ENCODE measurements at places on chromosomes 12 and 14.

- no peak for DNase-seq
Observed at GRCh38 chr12:94111302-94111701, 37.1 kb upstream of the PLXNC1 start.

DNA sequence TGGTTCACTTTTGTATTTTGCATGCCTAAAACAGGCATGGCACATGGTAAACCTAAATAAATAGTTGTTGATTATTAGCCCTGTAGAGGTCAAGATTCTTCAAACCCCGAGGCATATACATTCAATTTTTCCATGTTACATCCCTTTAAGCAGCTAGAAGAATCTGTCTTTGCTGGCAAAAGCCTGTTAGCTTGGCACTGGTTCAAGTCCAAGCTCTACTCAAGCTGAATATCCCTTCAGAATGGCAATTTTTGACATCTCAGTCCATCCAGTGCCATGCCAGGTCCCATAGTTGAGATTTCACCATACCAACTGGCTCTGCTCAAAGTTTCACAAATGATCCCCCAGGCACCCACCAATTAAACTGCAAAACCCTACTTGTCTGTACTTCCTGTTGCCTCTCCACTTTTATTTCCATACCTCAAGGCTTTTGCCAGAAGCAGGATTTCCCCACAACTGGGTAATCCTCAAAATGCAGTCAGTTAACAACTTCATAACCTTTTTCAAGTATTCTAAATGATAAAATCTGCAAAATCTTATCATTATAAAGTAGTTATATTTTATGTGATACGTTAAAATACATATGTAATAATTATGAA is 9.0 kb upstream of the DCN start:
- no peak for DNase-seq

DNA sequence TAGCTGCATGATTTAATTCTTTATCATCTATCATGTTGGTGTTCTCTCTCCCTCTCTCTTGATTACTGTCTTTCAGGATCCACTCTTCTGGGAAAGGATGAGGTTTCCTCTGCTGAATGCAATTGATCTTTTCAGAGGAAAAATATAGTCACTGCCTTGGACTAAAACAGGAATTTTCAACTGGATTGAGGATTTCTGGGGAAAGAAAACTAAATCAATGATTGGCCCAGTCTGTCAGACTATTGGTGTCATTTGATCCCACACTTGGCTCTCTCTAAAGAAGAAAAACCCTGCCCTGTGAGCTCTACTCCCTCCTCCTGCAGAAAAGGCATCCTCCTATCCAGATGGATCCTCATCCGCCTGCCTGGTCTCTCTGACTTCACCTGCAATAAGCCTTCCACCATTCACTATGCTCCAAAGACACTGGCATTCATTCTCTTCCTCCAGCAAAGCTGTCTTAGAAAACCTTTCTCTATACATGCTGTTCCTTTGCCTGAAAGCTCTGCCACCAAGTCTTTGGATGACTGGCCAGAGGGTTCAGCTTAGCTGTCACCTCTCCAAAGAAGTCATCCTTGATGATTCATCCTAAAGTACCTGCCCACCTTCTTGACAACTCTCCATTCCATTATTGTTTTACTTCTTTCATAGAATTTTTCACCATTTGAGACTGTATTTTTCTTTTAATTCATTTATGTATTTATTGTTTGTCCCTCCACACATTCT is 127.7 kb upstream of the CAND1 start:
- no peak for DNase-seq

DNA sequence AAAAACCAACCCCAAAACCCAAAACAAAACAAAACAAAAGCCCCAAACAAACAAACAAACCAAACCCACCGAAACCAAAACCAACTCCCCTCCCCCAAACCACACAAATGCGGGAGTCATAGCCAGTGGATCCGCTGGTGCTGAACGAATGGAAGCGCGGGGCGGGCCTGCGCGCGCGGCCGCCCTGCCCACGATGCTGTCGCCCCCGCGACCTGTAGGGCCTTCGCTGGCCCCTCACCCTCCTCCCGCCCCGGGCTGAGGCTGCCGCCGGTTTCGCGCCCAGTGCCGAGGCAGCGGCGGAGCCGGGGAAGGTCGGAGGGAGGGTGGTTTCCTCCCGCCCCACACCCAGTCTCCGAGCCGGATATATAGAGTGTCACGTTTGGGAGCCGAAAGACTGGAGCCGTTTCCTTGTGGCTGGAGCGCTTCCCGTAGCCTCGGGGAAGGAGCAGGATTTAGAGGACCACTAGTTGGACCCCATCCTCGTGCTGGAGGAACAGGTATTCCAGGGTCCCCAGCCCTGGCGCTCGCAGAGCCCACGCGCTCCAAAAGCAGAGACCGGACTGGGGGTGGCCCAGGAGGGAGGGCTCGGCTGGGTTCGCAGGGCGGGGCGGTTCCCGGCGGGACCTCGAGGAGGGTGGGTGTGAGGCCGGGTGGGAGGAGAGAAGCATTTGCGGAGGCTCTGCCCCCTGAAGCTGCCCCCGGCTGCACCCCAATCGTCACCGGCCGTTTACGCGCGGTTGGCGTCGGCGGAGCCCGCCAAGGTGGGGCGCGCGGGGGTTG is at the start of gene FAR2:
FAR2 (plus strand) TSS at position 368 of the 780 bp plus-strand sequence. CDS start 121,172 bp downstream, outside the sequence.
- DNase-seq = peak; percentile 43

DNA sequence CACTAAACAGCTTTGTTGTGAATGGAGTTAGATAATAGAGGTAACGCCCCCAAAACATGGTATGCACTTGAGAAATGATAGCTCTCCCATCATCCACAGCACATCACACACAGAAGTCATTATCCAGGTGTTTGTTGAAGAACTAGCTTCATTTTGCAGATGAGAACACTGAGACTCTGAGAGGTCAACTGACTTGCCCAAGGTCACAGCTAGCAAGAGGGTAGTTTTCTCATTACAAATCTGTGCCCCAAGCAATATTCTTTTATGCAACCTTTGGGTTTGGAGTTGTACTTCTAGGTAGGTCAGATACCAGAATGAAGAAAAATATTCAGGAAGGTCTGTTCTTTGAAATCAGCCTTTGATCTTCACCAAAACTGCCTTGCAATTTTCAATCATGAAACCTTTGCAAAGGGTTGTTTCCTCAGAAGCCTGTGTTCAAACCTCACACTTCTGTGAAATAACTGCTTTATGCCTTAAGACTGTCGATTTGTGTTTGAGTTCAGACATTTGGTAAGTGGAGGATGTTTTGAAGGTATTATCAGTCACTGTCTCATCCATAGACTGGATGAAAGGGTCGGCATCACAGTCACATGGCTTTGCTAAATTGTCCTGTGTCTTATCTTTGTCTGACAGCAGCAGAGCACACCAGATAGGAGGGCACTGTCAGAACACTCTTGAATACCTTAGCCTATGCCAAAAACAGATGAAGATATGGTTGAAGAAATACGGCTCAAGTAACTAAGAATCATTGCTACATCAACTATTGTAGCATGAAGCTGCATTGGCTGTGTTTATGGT is 233.2 kb upstream of the BTG1 start:
- no peak for DNase-seq

GRCh38 chr12:113245695-113246477 is 24.6 kb downstream of the TPCN1 start:
- DNase-seq = peak; percentile 90

- no peak for DNase-seq
Observed at GRCh38 chr14:95361373-95362137, 41.8 kb upstream of the CLMN start.

DNA sequence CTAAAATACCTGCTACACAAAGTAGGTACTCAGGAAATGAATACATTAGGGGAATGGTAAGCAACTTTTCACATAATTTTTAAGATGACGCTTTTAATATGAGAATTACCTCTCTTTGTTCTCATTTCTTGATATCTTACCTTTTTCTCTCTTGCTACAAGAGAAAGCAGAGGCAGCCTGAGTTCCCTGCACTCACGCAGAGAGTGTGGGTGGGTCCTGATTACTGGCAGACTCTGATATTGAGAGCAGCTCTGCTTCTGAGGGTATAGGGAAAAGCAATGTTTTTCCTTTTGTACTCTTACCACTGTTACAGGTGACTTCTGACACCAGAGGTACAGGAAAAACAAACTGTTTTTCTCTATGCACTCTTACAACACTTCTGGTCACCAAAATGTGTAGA is 420.2 kb upstream of the TMTC1 start:
- DNase-seq = no peak

DNA sequence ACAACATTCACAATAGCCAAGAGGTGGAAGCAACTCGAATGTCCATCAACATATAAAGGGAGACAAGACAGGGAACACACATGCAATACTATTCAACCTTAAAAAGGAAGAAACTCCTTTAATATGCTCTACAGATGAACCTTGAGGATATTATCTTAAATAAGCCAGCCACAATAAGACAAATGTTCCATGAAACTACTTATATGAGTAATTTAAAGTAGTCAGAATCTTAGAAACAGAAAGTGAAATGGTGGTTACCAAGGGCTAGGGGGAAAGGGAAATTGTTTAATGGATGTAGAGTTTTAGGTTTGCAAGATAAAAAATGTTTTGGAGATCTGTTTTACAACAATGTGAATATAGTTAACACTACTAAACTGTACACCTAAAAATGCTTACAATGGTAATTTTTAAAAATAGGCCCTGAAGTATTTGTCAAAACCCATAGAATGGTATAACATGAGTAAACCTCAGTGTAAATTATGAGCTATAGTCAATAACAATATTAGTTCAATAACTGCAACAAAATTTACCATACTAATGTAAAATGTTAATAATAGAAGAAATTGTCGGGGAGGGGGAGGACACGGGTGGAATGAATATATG is 71.1 kb downstream of the EGLN3 start:
- DNase-seq = no peak

GRCh38 chr12:127083008-127083949 is 1183.7 kb upstream of the TMEM132C start:
- peak; percentile 76 for DNase-seq

- DNase-seq = no peak
Observed at GRCh38 chr14:95892142-95892541, 15.5 kb downstream of the TUNAR start.

GRCh38 chr12:27083861-27084394 is 1.6 kb upstream of the C12orf71 start:
- DNase-seq = no peak

DNA sequence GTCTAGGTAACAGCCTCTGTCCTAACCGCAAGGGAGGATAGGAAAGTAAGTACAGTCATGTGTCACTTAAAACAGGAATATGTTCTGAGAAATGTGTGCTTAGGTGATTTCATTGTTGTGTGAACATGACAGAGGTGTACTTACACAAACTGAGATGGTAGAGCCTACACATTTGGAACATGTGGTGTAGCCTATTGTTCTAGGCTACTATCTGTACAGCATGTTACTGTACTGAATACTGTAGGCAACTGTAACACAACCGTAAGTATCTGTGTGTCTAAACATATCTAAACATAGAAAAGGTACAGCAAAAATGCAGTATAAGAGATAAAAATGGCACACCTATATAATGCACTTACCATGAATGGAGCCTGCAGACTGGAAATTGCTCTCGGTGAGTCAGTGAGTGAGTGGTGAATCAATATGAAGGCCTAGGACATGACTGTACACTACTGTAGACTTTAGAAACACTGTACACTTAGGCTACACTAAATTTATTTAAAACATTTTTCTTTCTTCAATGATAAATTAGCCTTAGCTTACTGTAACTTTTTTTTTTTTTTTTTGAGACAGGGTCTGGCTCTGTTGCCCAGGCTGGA is 13.2 kb upstream of the MDM2 start:
- no peak for DNase-seq

GRCh38 chr14:24367514-24368211 is at the start of gene NFATC4:
Gene NFATC4 (plus strand): TSS chr14:24368184. CDS start chr14:24368341, 157 bp downstream.
- DNase-seq = peak; percentile 85

DNA sequence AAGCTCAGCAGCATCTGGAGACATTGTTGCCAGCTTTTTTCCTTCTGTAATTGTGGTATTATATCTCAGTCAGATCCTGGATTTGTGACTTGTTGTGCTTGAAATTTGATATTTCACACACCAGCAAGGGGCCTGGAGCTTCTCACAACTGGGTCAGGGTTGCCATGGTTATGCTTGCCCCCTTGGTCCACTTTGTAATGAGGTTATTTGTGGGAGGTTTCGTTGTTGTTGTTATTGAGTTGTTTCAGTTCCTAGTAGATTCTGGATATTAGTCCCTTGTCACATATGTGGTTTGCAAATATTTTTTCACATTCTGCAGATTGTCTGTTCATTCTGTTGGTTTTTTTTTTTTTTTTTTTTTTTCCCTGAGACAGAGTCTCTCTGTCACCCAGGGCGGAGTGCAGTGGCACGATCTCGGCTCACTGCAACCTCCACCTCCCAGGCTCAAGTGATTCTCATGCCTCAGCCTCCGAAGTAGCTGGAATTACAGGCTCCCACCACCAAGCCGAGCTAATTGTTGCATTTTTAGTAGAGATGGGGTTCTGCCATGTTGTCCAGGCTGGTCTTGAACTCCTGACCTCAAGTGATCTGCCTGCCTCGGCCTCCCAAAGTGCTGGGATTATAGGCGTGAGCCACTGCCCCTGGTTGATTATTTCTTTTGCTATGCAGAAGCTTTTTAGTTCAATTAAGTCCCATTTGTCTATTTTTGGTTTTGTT is 80.6 kb upstream of the ETV6 start:
- peak; percentile 21 for DNase-seq

GRCh38 chr12:3998968-3999792 is 126.0 kb upstream of the PARP11 start:
- no peak for DNase-seq

- DNase-seq = no peak
Observed at GRCh38 chr14:78202163-78202562, 32.0 kb downstream of the NRXN3 start.

DNA sequence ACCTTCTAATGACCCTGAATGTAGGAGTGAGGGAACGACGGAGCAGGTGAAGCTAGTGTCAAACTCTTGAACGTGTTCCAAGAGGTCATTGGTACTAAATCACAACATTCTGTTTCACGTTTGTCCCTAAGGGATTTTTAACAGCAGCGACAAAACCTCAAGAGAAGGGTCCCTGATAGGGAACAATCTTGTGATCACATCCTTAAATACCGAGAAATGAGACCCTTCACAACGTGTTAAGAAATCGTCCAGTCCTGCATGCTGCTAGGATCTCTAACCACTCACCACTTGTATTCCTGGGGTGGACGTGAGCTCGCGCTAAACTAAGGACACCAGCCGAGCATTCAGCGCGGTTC is 134.1 kb upstream of the KRAS start:
- DNase-seq = no peak

All from NCI-H526 (cell line).